ENCODE measurements at places on chromosomes 3 and 15.

GRCh38 chr3:157582637-157582973 lies 79.4 kb upstream of the VEPH1 start:
- no peak for DNase-seq

DNA sequence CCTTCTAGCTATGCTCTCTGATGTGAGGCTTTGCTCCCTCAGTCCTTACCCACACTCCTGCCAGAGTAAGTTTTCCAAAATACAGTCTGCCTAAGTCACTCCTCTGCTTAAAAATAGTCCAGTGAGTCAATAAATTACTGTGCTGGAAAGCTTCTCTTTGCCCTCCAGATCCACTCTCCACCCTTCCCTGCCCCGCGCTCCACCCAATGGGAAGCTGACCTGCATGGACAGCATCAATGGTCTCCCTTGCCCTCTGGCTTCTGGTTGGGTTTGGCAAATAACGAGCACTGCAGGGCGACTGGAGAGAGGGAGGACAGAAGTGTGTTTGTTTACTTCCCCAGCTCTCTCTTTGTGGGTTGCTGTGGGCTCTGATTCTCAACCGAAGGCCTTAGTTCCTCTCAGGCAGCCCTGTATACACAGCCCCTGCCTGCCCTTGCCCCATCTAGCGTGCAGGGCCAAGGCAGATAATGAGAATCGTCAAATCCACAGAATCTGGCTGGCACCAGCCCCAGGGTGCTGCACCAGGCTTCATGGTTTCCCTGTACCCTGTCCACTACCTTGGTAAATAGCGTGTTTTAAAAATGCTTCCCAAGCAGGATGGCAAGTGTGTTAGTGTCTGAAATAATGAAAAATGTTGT lies 110.4 kb downstream of the ADAMTSL3 start:
- no peak for DNase-seq

- no peak for DNase-seq
Measured at GRCh38 chr3:126267169-126267975, 87.0 kb upstream of the ALDH1L1 start.

DNA sequence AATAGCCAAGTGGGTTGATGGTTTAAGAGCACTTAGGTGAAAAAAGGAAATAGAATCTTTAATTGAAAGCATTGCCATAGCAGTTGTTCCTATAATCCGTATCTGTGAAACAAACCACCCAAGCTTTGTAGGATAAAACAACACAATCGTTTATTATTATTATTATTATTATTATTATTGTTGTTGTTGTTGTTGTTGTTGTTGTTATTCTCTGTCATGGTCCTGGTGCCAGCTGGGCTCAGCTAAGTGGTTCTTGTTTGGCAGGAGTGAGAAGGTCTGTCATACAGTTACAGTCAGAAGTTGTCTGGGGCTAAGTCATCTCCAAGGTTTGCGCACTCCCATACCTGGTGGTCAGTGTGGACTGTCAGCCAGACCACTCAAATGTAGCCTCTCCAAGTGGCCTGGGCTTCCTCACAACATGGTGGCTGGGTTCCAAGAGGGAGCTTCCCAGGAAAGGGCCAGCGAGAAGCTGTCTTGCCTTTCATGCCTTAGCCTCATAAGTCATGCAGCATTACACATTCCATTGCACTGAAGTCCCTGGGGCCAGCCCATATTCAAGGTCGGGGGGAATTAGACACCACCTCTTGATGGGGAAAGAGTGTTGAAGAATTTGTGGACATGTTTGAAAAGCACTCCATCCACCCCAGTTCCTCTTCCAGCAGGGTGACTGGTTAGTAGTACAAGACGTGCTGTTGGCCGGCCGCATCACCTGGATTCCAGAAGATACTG lies 54.3 kb upstream of the FGD5 start:
- no peak for DNase-seq

- no peak for DNase-seq
Measured at GRCh38 chr3:26915208-26915607, 292.6 kb downstream of the LRRC3B start.

- DNase-seq: no peak
Measured at GRCh38 chr15:82812994-82813393, 3.6 kb downstream of the WHAMM start.

DNA sequence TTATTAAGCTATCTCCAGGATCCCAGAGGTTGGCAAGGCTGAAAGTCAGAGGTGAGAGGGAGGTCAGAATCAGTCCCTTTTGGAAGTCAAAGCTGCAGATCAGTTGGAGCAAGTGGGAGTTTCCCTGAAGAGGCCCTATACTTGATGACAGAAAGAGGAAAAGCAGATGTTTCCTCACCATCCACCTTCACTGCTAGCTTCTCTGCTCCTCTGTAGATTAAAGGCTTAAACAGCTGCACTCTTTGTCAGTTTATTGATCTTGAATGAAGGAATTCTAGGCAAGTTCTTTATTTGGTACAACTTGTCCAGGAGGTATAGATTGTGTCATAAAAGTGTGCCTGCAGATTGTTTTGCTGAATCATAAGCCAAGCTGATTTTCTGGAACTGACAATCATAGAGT lies 408.2 kb upstream of the TGFBR2 start:
- no peak for DNase-seq

GRCh38 chr3:109098079-109098644 lies 19.8 kb downstream of the MORC1 start:
- no peak for DNase-seq

GRCh38 chr3:151816091-151816604 lies 2.2 kb downstream of the AADAC start:
- DNase-seq: no peak

- no peak for DNase-seq
Measured at GRCh38 chr3:121894301-121894990, at the start of gene SLC15A2. Gene SLC15A2 (plus strand): TSS chr3:121894401. CDS start chr3:121894477, 76 bp downstream.

DNA sequence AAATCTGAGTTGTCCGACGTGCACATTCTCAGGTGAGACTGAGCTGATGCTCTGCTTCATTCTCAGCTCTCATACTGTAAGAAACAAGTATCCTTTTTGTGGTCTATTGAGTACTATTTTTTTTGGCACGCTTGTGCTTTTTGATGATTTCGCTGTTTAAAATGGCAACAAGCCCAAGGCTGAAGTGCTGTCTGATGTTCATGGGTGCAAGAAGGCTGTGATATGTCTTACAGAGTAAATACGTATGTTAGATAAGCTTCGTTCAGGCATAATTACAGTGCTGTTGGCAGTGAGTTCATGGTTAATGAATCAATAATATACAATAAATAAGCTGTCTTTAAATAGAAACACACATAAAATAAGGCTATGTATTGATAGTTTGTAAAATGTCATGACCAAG lies 27.2 kb downstream of the AQR start:
- no peak for DNase-seq

DNA sequence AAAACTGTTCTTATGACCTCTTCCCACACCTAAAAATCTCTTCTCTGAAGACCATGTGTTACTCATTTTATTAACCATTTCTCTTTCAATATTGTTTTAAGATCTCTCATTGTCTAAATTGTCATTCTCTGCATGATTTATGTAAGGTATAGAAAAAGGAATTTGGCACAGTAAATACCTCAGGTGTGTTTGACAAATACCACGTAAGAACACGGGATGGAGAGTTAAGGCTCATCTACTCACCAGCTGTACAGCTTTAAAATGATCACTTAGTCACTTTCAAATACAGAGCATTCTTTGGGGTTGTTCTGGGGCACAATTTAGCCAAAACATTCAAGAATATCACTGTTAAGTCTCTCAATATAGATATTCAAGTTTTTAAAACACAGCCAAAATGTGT lies 627.1 kb downstream of the MCTP2 start:
- DNase-seq: no peak

DNA sequence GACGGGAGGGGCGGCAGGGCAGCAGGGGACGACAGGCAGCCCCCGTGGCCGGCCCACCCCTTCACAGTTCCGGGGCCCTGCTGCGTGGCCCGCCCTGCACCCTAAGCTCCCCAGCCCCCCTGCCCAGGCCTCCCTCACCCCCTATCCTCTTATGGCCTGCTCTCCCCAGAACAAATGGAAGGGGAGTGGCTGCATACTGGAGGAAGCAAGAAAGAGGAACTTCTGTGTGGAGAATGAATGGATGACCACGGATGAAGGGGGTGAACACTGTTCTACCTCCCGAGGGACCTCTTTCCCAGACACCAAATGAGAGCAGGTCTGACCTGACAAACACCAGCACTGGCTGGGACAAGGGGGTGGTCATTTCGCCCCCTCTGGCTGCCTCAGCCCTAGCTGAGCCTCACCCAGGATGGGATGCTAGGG lies 25.0 kb downstream of the SEC61A1 start:
- DNase-seq: no peak

GRCh38 chr3:27613846-27614500 lies 108.2 kb downstream of the EOMES start:
- no peak for DNase-seq

- no peak for DNase-seq
Measured at GRCh38 chr3:64267721-64268604, 42.7 kb upstream of the PRICKLE2 start.

GRCh38 chr3:101268141-101268540 lies 52.2 kb downstream of the IMPG2 start:
- no peak for DNase-seq

DNA sequence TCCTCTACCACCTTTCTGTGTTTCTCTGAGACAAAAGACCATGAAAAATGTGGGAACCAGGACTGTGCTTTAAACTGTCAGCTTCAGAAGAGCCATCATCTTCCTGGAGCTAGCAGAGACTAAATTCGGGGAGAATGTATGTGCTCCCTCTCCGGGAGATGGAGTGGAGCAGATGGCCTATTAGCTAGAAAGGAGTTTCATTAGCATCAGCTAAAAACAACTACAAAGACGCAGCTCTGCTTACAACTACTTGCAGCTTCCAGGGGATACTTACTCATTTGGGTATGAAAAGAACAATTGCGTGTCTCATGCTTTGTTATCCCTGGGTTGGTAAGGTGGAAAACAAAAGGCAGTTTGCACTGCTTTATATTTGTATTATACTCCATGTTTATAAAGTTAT lies 159.6 kb downstream of the MFSD1 start:
- DNase-seq: no peak

GRCh38 chr15:95630683-95631082 lies 699.8 kb upstream of the NR2F2 start:
- no peak for DNase-seq
